Tibial artery (tissue), 4 donors: ENCODE measurements at places on chromosomes 6 and 20.

DNA sequence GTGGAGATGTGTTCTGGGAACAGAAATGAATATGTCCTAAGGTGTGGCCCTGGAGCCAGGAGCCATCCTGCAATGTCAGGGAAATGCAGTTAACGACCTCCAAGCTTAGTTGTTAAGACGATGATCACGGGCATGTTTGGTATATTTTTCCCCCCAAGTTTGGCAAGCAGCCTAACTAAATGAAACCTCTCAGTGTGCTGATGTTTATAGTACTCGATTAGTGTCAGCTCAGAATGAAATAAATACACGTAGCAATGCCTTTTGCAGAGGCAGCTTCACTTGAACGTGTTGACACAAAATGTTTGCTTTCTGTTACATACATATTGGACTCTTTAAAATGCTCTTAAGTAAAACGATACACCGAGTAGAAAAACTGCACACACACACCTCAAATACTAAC, 76.2 kb upstream of the OLIG3 start:
- H3K36me3 ChIP-seq = no peaks in the 10 kb centered on the region
- no peak for DNase-seq
- no peak overlapping the region for H3K4me3 ChIP-seq
- H3K27ac ChIP-seq = no peak overlapping the region

DNA sequence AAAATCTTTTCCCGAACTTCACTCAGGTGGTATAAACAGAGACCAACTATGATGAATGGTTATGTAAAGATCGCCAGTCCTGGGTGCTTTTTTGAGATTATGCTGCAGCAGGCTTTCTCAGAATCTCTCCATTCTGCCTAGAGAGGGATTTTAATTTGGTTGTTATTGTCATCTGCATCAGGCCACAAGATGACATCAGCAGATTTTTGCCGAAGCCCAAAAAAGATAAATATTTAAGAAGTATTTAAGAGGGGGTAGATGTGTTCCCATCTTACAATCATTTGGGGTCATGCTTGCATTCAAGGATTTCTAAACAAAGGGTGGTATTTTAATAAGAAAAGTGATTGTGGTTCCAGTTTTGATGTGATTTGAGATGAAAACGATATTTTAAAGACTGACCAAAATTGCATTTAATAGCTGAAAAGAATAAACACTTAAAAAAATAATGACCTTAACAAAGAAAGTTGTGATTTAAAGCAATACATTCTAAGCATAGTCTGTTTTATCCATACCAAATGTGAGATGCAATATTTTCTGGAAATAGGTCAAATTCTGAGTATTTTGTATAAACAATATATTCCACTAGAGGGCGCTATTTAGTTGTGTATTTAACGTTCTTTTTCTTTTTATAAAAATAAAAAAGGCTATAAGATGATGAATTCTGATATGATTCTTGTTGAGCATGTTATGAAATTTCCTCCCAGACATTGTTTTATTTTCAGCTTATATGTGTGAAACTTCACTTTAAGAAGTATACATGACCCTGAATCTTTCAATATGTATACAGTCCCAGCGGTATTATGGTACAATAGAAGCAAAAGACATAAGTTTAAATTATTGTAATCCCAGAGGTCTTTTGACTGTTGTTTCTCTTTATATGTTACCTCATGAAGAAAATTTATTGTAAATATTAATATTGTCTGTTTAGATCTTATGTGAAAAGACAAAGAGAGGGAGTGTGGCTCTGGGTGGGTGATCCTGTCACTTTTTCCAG, 51.0 kb upstream of the ZFP64 start:
- H3K36me3 ChIP-seq = no peaks in the 10 kb centered on the region
- H3K27ac ChIP-seq = no peak overlapping the region
- H3K4me1 ChIP-seq = no peaks in the 10 kb centered on the region
- no peak for DNase-seq
- H3K27me3 ChIP-seq = peaks cover 2% of the 10 kb centered on the region

GRCh38 chr20:5189917-5190316, 63.1 kb downstream of the CDS2 start:
- H3K27me3 ChIP-seq = no peaks in the 10 kb centered on the region
- no peak overlapping the region for H3K4me3 ChIP-seq
- no peak for DNase-seq
- H3K36me3 ChIP-seq = peaks cover 70% of the 10 kb centered on the region

DNA sequence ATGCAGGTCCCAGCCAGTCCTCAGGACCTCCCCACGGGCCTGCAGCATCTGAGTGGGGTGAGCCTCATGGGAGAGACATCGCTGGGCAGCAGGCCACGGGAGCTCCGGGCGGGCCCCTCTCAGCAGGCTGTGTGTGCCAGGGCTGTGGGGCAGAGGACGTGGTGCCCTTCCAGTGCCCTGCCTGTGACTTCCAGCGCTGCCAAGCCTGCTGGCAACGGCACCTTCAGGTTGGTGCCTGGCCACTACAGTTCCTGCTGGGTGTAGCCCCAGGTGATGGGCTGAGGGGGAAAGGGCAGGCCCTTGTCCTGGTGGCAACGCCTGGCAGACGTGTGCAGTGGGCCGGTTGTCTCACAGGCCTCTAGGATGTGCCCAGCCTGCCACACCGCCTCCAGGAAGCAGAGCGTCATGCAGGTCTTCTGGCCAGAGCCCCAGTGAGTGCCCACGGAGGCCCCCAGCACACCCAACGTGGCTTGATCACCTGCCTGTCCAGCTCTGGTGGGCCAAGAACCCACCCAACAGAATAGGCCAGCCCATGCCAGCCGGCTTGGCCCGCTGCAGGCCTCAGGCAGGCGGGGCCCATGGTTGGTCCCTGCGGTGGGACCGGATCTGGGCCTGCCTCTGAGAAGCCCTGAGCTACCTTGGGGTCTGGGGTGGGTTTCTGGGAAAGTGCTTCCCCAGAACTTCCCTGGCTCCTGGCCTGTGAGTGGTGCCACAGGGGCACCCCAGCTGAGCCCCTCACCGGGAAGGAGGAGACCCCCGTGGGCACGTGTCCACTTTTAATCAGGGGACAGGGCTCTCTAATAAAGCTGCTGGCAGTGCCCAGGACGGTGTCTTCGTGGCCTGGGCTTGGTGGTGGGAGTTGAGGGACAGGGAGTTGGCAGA, 787 bp upstream of the TNFRSF6B start:
- peaks cover 46% of the 10 kb centered on the region for H3K36me3 ChIP-seq
- H3K4me3 ChIP-seq = no peak overlapping the region

- no peaks in the 10 kb centered on the region for H3K27me3 ChIP-seq
- H3K4me1 ChIP-seq = no peaks in the 10 kb centered on the region
- H3K4me3 ChIP-seq = no peak overlapping the region
- no peak for DNase-seq
- H3K27ac ChIP-seq = no peak overlapping the region
- H3K36me3 ChIP-seq = no peaks in the 10 kb centered on the region
Measured at GRCh38 chr6:79403563-79403962, 133.7 kb downstream of the LCA5 start.

- peak overlapping the region; percentile 8 for H3K27ac ChIP-seq
- H3K27me3 ChIP-seq = no peaks in the 10 kb centered on the region
- H3K4me3 ChIP-seq = no peak overlapping the region
- peaks cover 2% of the 10 kb centered on the region for H3K36me3 ChIP-seq
- H3K4me1 ChIP-seq = no peaks in the 10 kb centered on the region
- no peak for DNase-seq
Measured at GRCh38 chr20:17647391-17648314, 34.4 kb downstream of the RRBP1 start.

DNA sequence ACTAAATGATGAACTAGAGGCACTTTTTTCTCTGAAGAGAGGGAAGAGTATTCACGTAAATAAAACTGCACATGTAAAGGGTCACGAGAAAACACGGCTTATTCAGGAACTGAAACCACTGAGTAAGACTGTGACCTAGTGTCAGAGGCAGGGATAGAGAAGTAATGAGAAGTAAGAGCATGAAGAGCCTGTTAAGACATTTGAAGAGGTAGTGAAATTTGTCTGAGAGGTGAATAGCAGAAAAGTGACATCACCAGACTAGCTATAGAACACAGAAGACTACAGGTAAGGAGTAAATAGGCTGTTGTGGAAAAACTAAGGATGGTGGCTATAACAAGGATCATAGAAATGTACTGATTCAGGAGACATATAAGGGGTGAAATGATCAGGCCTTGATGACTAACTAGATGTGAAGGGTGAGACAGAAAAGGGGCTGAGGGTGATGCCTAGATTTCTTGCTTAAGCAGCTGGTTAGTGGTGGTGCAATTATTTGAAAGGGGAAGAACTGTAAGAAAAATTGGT, 76.8 kb downstream of the REV3L start:
- no peak for DNase-seq
- H3K4me1 ChIP-seq = no peaks in the 10 kb centered on the region
- H3K27ac ChIP-seq = no peak overlapping the region
- H3K36me3 ChIP-seq = peaks cover 64% of the 10 kb centered on the region

- H3K4me1 ChIP-seq = no peaks in the 10 kb centered on the region
- H3K27ac ChIP-seq = no peak overlapping the region
- H3K27me3 ChIP-seq = no peaks in the 10 kb centered on the region
Measured at GRCh38 chr6:13278164-13278563, 50.2 kb downstream of the TBC1D7 start.

DNA sequence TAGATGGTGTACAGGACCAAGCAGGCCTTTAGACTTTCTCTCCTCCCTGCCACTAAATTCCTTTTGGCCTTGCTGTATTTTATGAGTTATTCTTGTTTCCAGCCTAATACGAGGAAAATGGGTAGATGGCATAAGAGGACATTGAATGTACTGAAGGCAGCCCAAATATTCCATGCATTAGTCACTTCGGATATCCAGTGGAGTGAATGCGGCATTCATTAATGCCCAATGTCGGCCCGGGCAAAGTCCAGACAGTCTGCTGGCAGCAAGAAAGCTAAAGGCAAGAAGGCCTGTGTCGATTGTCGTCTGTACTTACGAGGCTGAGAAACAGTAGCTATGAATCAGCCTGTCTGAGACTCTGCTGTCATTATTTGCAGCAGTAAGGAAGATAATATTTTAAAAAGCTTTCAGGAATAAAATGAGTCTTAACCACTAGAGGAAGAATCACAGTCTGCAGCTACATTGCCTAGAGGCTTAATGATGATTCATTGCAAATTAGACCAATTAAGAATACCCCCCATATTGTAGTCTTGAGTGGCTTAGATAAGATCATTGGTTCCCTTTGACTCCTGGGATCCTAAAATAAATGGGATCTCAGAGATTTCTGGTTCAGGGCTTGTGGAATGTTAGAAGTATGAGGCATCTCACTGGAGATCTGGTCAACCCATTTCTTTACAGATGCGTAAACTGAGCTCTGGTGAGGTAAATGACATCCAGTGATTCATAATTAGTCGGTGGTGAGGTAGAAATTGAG, 534.1 kb upstream of the JAG1 start:
- H3K36me3 ChIP-seq = no peaks in the 10 kb centered on the region
- peak overlapping the region; percentile 65 for H3K27ac ChIP-seq
- peak; percentile 74 for DNase-seq

DNA sequence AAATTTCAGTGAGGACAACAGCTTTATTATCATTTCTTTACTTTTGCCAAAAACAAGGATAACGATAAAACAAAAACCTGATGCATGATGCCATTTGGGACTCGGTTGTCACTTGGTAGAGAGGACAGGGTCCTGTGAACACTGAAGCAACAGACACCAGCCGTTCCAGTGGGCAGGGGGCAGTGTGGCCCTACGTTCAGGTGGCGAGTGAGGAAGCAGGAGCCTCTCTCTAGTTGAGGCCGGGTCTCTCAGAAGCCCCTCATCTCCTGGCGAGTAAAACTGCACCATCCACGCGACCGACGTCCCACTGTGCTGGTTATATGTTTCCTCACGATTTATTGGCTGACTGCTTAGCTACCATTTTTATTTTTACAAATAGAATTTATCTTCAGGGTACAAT, 231.6 kb downstream of the THBS2 start:
- no peaks in the 10 kb centered on the region for H3K27me3 ChIP-seq
- no peaks in the 10 kb centered on the region for H3K4me1 ChIP-seq
- no peak for DNase-seq
- H3K36me3 ChIP-seq = no peaks in the 10 kb centered on the region
- H3K27ac ChIP-seq = no peak overlapping the region
- H3K4me3 ChIP-seq = no peak overlapping the region

DNA sequence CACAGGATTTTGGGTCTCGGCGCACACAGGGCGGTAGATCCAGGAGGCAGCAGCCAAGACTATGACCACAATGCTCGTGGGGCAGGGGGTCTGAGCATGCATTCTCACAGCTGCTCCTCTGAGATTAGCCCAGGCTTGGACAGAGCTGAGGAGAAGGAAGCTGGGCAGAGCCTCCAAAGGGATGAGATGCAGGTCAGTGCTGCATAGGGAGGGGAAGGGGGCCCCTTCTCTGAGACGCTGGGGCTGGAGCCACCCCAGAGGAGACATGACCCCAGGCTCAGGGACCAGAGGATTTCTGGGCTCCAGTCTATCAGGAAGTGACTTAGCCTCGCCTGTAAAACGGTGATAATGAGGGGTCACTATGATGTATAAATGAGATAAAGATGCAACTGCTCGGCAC, 93.9 kb downstream of the BFSP1 start:
- H3K4me3 ChIP-seq = no peak overlapping the region
- H3K4me1 ChIP-seq = peaks cover under 1% of the 10 kb centered on the region
- no peak overlapping the region for H3K27ac ChIP-seq
- no peak for DNase-seq

DNA sequence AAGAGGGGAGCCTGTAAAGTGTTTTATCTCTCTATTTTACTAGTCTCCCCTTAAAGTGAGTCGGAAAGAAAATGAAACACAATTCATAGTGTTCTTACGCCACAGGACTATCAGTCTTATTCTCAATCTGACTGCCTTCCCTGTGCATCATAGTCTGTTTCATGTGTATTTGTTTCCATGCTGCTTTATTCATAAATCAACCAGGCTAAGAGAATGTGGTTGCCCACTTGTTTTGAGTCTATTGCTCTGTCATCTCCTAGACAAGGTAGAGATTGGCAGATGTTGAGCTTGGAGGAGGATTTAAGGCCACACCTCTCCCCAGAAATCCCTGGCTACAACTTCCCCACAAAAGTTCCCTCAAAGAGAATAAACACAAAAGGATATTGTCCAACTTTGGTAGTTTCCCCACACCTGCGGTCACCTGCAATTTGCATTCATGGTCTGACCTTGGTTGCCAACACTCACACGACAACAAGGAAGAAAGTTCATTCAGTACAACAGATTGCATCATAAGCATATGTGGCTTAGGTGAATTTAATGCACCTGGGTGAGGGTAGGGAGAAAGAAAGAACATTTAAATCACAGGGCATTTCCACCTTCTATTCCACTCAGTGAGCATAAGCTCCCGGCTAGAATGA, 167.1 kb upstream of the FBXL4 start:
- no peak for DNase-seq
- H3K4me1 ChIP-seq = no peaks in the 10 kb centered on the region
- H3K36me3 ChIP-seq = no peaks in the 10 kb centered on the region
- H3K4me3 ChIP-seq = no peak overlapping the region

- DNase-seq = no peak
- no peaks in the 10 kb centered on the region for H3K27me3 ChIP-seq
- no peak overlapping the region for H3K4me3 ChIP-seq
- no peak overlapping the region for H3K27ac ChIP-seq
- H3K36me3 ChIP-seq = no peaks in the 10 kb centered on the region
Measured at GRCh38 chr6:39695447-39695846, 29.8 kb downstream of the KIF6 start.

GRCh38 chr6:127199470-127199869, 67.2 kb upstream of the RNF146 start:
- no peaks in the 10 kb centered on the region for H3K36me3 ChIP-seq
- H3K4me3 ChIP-seq = no peak overlapping the region
- DNase-seq = no peak
- no peak overlapping the region for H3K27ac ChIP-seq
- no peaks in the 10 kb centered on the region for H3K4me1 ChIP-seq

GRCh38 chr20:9306521-9306920, 207.9 kb upstream of the LAMP5 start:
- no peaks in the 10 kb centered on the region for H3K4me1 ChIP-seq
- no peak for DNase-seq
- H3K27ac ChIP-seq = no peak overlapping the region
- no peaks in the 10 kb centered on the region for H3K27me3 ChIP-seq
- H3K4me3 ChIP-seq = no peak overlapping the region
